ENCODE measurements at places on chromosomes 3 and 15.

- no peak for DNase-seq
Observed at GRCh38 chr15:53829471-53829870, 70.0 kb upstream of the WDR72 start.

- no peak for DNase-seq
Observed at GRCh38 chr3:72418244-72418643, 430.0 kb downstream of the SHQ1 start.

DNA sequence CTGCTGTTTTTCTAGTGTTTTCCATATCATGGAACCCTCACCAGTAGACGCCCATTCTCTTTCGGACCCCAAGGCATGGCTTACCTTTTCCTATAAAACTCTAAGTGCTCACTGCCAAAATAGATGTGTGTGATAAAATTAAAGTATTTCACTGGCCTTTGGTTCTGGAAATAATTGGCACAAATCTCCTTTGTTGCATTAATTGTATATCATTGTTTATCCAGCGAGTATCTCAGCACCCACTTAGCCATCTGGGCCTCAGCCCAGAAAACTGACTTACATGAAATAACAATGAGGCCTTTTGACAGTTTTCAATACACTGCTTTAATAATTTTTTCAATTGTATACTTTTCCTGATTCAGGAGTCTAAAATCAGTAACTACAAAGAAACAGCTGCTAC, 105.1 kb downstream of the MECOM start:
- DNase-seq, result no peak

DNA sequence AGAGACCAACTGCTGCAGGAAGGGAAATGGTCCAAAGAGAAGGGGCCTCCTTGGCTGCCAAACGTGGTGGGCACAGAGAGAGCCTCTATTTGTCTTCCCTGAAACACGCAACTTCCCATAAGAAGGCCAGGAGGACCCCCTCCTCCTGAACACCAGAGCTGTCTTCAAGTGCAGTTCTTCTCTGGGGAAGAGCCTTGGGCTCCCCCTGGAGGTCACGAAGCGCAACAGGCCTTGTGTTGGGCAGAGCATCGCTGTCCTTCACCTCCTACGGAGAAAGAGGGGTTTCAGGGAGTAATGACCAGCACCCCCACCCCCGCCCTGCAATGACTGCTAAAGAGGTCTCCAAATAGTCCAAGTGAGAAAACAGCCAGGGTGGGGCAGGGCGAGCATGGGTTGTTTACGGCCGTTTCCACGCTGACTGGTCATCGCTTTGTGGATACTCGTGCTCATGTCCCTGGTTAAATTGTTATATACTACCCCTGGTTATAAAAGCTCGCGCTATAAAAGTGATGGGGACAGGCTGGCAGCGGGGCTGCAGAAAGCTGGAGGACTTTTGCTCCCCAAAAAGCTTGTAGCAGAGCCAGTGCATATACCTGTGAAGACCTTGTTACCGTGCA, 397.5 kb upstream of the ATP10A start:
- no peak for DNase-seq

- no peak for DNase-seq
Observed at GRCh38 chr15:70487387-70487740, 276.0 kb downstream of the UACA start.

DNA sequence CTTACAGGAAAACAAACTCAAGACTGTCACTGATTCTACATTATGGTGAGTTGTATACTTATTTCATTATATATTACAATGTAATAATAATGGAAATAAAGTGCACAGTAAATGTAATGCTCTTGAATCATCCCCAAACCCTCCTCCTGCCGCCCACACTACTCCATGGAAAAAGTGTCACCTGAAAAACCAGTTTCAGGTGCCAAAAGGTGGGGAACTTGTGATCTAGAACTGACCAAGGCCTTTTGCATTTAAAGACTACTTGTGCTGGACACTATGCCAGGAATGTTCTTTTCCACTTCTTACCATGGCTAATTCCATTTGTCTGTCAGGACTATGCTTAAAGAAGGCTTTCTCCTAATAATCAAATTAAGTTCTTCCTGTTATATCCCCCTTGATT, 32.3 kb downstream of the ROBO2 start:
- DNase-seq, result no peak

- no peak for DNase-seq
Observed at GRCh38 chr3:40021338-40021737, 211.9 kb downstream of the MYRIP start.

GRCh38 chr3:72818092-72818773, 30.0 kb downstream of the SHQ1 start:
- no peak for DNase-seq

- no peak for DNase-seq
Observed at GRCh38 chr3:13072239-13072599, 1.0 kb downstream of the IQSEC1 start.

- DNase-seq, result no peak
Observed at GRCh38 chr3:135513106-135514059, 452.1 kb upstream of the PPP2R3A start.

DNA sequence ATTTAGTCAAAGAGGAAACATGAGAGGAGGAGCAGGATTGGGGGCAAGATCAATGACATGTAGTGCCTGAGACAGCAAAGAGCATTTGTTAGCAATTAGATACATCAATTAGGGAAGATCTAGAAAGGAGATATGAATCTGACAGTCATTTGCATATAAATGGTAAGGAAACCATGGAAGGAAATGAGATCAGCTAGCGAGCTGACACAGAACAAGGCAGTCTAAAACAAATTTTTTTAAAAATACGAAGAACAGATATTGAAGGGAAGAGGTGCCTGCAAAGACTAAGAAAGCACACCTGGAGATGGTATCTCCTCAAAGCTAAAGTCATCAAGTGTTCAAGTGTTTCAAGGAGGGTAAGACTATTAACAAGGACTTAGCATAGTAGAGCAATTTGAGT, 4.6 kb downstream of the EPM2AIP1 start:
- no peak for DNase-seq

DNA sequence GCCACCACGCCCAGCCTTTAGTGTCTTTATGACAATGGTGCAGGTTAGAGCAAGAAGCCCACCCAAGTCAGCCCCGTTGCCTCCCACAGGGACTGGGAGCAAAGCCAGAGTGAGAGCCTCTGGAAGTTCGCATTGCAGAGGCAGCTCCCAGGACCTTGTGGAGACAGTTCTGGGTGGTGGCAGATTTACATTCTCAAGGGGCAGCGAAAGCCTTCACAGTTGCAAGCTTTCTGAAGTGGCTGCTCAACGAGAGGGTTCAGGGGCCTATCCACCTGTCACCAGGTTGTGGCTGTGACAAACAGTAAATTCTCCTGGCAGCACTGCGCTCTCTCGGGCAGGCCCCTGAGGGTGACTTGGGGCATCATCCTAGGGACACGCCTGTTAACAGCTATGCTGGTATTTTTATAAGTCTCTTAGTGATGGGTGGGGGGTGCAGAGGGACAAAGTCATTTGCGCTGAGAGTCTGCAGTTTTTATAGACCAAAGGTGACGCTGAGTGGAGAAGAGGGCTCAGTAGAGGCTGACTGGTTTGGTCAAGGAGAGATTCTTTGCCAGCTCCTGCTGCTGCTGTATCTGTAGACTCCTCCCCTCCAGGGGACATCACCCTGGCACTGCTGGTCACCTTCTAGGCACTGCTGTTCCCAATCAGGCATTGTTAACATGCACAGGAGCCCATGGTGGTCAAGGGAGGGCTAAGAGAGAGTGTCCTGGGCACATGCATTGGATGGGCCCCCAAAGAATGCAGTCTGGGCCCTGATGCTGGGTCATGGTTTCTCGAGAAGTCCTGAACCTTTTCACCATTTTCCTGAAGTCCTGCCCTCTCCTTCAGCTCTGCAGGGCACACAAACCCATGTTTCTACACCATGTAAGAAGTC, 57.5 kb upstream of the KLF13 start:
- no peak for DNase-seq

- DNase-seq, result no peak
Observed at GRCh38 chr3:16200411-16200810, 25.9 kb downstream of the GALNT15 start.

- no peak for DNase-seq
Observed at GRCh38 chr3:105791919-105792786, 76.7 kb downstream of the CBLB start.

- no peak for DNase-seq
Observed at GRCh38 chr15:62887113-62887570, 155.4 kb upstream of the TPM1 start.

DNA sequence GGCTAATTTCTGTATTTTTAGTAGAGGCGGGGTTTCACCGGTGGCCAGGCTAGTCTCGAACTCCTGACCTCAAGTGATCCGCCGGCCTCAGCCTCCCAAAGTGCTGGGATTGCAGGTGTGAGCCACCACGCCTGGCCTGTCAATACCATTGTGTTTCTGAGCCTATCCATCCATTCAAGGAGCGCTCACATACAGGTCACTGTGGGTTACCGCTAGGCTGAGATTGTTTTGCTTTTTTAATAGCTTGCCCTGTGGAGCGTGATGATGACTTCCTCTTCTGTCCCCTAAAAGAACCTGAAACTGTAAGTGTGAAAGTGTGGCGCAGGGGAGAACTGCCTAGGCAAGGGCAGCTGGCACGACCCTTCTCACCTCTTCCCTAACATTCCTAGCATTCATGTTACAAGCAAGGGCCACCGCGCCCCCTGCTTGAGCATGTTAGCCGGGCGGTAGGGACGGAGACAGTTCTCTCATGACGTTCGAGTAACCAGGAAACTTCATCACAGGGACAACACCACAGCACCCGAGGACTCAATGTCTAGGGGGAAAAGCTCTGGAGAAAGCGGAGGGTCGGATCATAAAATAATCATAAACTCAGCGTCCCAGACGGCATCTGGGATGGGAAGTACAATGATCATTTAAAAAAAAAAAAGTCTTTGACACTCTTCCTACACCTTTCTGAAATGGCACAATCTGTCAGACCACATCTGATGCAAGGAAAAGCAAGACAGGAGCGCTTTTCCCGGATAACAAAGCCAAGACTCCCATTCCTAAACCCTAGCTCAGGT, 790 bp downstream of the LAMP3 start:
- DNase-seq, result no peak

- no peak for DNase-seq
Observed at GRCh38 chr3:194573680-194574437, 59.4 kb downstream of the TMEM44 start.

DNA sequence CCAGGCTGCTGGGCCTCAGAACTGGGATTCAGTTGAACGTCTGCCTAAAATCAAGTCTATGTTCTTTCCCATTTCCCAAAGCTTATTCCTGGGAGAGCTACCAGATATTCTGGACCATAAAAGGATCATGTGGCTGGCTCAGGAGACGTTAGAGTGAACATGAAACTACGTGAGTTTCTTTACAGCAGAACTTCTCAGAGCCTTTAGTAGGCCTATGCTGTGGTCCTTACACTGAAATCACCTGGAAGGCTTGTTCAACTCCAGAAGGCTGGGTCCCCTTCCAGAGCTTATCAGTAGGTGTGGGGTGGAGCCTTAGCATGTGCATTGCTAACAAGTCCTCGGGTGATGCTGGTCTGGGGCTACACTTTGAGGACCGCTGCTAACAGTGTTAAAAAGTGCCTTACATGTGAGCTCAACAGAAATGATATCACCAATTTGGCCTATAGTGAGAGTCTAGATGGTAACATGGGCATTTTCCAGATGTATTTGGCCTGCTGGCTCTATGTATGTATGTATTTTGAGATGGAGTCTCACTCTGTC, 50.7 kb downstream of the LMCD1 start:
- no peak for DNase-seq

- no peak for DNase-seq
Observed at GRCh38 chr15:74386496-74387140, 19.2 kb upstream of the CYP11A1 start.

DNA sequence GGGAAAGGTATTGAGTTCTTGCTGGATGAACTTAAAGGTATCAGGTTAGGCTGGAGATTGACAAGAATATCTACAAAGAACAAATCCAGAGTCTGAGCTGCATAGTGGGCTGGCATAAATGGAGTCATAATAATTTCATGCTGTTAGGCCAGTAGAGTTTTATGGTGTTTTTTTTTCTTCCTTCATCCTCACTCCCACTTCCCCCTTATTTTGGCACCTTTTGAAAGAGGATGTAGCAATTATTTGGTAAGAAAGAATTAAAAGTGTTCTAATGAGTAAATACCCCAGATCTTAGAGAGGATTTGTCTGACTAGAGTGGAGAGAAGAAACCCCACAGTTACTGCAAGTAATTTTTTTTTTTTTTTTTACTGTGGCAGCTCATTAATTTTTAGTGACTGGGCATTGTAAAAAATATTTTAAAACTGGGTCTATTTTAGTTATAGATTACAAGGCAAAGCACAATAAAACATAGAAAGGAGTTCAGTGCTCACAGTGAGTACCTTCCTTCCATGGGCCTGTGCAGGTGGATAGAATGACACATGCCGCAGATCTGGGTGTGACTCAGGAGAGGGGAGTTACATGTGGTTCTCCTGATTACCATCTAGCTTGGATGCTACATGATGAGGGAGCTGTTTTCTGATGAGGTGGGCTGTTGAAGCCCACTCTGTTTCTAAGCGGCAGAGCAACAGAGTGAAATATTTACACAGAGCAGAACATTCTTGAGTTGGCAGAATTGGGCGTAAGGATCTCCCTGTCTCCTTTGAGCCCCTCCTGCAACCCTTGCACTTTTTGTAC, 5.3 kb downstream of the EDEM1 start:
- DNase-seq, result no peak

DNA sequence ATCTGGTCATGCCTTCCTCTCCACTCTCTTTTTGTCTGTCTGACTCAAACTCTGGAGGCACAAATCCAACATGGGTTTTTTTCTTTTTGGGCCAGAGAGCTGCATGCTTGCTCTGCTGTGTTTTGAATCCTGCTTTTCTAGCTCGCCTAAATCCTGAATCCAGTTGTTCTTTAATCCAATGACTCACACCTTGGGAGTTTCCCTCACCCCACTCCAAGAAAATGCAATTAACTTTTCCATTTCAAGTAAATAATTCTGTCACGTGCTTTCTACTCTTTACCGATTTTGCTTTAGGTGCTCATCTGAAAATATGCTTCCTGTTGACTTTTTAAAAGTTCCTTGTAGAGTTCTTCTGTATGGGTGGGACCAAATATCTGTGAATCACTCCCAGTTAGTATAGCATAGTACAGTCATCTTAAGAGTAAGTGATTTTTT, 47.6 kb downstream of the SLMAP start:
- DNase-seq, result no peak

- DNase-seq, result no peak
Observed at GRCh38 chr3:165204445-165204844, 8.3 kb upstream of the SLITRK3 start.

DNA sequence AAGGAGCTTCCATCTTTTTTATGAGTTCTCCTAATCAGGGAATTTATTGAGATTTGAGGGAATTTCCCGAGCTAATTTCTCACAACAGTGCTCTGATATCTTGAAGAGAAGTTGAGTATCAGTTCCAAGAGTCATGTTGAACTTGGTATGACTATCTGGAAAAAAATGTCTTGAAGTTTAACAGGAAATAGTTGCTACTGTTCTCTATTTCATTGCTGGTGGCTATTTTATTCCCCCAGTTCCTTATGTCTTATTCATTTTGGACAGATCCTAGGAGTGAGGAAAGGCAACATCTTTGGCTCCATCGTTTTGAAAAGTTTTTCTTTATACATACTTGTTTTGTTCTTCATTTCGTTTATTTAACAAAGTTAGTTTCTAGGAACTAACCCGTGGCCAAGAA, 307.8 kb upstream of the AGTR1 start:
- no peak for DNase-seq
